ENCODE measurements at places on chromosomes 12 and 14.
A peak's percentile ranks its signal among the peaks of the same experiment; 100 is the strongest.

DNA sequence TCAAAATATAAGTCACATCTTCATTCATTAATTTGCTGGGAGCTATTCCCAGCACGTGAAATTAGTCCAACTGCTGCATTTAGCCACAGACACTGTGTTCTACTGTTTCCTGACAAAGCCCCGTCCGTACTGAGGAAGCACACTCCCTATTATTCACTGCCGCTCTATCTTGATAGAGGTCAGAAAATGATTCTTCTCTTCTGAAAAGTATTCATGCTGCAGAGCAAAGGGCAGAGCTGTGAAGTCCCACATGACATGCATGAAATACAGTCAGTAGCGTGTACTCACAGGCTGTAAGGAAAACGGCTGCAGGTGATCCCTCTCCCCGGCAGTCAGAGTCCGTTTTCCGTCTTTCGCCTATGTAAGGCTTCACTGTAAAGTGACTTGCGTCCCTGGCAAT is 302.5 kb upstream of the FKBP4 start:
- no peak for DNase-seq

- DNase-seq = no peak
These were observed 22.1 kb upstream of the LGMN start for GRCh38 chr14:92770484-92770883.

- DNase-seq = no peak
These were observed 1.7 kb downstream of the USP44 start for GRCh38 chr12:95549392-95550084.

DNA sequence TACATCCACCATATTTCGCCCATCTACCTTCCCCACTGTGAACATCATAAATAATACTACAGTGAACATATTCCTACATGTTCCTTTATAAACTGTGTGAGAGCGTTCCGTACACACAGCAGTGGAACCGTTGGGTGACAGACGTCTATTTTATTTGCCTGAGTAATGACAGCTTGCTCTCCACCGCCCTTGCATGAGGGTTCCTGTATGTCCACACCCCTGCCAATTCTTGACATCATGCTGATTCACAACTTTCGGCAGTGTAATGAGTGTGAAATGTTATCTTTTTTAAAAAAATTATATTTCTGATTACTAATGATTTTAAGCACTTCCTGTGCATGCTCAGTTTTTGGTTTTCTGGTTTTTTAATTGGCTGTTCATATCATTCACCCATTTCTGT is 4.3 kb upstream of the RAD52 start:
- DNase-seq = no peak

- no peak for DNase-seq
These were observed 927 bp downstream of the ABCB9 start for GRCh38 chr12:122965321-122965751.

DNA sequence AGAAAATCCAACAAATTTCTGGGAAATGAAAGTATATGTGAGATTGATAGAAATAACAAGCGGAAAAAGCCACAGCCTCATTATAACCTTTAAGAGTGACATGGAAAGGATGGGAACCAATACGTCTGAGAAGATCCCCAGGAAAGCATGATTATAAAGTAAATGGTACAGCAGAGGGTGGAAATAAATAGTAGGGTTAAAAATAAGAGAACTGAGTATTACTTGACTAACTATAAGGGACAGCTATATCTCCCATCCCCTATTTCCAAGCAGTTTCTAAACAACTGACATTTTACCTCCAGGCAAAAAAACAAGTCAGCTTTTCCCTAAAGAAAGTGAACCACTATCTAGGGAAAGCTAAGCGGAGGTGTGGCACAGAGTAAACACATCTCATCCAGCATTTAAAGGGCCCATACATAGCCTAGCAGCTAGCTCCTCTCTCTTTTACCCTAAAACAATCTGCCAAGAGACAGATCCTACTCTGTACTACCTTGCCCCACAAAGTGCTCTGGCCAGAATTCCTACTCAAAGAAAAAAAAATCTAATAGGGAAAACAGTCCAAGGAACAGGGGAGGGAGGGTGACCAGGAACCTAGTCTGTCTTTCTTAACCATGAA is 11.2 kb downstream of the OSBPL8 start:
- no peak for DNase-seq

GRCh38 chr14:95132760-95133159 is 24.6 kb downstream of the DICER1 start:
- DNase-seq = no peak

GRCh38 chr14:38255673-38256532 is at the start of gene CLEC14A:
Gene CLEC14A, minus strand, starts transcription at chr14:38256093. Its CDS starts 71 bp downstream, at chr14:38256022.
- DNase-seq = no peak

DNA sequence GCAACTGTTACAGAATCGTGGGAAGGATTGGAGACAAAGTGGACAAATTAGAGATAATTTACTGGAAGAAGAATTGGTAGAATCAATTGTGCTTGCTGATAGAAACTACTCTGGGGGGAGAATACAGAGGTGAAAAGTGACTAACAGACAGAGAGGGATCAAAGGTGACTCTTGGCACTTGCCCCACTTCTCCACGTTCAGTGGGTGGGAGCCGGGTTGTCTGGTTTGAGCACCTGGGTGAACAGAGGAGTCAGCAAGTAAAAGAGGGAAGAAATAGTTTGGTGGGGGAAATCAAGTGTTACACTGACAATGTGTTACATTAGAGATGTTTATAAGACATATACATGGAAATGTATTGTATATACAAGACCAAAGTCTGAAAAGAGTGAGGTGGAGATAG is 69.1 kb downstream of the PPP2R5E start:
- no peak for DNase-seq

GRCh38 chr12:48350249-48351021 is at the start of gene ZNF641:
Gene ZNF641, minus strand, starts transcription at chr12:48350919. Its CDS starts 2,829 bp downstream, at chr12:48348090.
- peak; percentile 44 for DNase-seq

- no peak for DNase-seq
These were observed 9.4 kb downstream of the TRAFD1 start for GRCh38 chr12:112134731-112135130.

GRCh38 chr14:85295318-85295717 is 234.6 kb upstream of the FLRT2 start:
- DNase-seq = peak; percentile 27

- DNase-seq = peak; percentile 15
These were observed 96.6 kb upstream of the E2F7 start for GRCh38 chr12:77161944-77162343.

- DNase-seq = no peak
These were observed 15.7 kb upstream of the FIGNL2 start for GRCh38 chr12:51863933-51864832.

- DNase-seq = peak; percentile 48
These were observed 39.6 kb downstream of the CMKLR1 start for GRCh38 chr12:108299516-108299915.

- DNase-seq = no peak
These were observed 230.7 kb downstream of the BCL11B start for GRCh38 chr14:99041141-99041819.

- no peak for DNase-seq
These were observed 272.5 kb downstream of the SLC15A4 start for GRCh38 chr12:128551266-128551665.

- DNase-seq = no peak
These were observed 864.6 kb downstream of the TMEM121 start for GRCh38 chr14:106390947-106391346.

- no peak for DNase-seq
These were observed 47.6 kb downstream of the ADIPOR2 start for GRCh38 chr12:1738446-1738845.

GRCh38 chr12:81757731-81758365 is 1.3 kb downstream of the PPFIA2 start:
- DNase-seq = no peak

DNA sequence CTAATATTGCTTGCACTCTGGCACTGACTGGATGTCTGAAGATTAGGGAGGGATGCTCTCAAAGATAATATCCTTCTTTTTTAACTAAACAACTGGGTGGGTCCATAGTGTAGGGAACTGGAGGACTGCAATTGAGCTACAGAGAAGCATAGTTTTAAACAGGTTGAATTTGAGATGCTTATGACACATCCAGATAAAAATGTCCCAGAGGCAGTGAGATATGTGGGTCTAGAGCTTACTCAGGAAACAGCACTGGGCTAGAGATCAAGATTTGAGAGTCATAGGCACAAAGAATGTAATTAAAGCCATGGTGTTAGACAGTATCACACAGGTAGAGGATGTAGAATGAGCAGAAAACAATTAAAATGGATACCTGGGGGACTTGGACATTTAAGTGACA is 198.4 kb downstream of the NELL2 start:
- DNase-seq = no peak

DNA sequence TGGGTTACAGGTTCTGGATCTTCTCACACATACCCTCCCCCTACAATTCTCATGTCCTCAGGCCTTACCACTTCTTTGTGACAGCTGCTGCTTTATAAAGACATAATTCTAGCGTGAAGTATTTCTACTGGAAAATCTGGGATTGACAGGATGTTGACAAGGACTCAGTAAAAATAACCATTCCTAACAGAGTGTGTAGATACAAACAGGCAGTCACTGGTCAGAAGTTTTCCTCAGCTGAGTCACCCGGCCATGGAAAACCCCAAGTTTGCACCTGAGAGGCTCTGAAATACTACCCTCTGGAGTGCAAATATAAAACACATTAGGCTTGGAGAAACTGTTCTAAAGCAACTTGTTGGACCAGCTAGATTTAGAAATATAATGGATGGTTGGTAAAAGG is 54.4 kb downstream of the SPPL3 start:
- no peak for DNase-seq

- no peak for DNase-seq
These were observed 817 bp upstream of the IPO8 start for GRCh38 chr12:30696486-30696885.

DNA sequence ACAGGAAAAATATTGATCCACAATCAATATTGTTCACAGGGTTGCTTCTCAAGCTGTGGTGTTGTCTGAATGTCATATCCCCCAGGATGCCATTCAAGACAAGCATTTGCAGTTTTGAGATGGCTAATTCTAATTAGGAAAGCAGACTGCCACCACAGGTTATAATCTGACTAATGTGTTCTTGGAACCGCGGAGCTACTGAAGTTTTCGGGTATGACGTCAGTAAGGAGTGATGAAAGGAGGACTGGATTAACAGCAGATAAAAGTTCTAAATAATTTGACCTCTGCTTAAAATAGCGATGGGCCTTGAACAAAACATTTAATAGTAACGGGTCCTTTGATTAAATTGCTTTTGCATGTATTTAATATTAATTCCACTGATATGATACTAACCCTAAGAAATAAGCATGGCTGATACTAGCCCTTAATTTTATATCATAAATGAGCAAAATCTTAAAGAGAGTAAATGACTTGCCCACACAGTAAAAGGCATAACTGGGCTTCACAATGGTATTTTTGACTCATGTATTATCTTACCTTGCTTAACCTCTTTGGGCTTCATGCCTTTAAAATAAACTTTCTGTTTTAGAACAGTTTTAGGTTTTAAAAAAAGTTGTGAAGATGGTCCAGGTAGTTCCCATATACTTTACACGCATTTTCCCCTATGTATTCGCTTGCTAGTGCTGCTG is 50.3 kb downstream of the TSHR start:
- DNase-seq = no peak

DNA sequence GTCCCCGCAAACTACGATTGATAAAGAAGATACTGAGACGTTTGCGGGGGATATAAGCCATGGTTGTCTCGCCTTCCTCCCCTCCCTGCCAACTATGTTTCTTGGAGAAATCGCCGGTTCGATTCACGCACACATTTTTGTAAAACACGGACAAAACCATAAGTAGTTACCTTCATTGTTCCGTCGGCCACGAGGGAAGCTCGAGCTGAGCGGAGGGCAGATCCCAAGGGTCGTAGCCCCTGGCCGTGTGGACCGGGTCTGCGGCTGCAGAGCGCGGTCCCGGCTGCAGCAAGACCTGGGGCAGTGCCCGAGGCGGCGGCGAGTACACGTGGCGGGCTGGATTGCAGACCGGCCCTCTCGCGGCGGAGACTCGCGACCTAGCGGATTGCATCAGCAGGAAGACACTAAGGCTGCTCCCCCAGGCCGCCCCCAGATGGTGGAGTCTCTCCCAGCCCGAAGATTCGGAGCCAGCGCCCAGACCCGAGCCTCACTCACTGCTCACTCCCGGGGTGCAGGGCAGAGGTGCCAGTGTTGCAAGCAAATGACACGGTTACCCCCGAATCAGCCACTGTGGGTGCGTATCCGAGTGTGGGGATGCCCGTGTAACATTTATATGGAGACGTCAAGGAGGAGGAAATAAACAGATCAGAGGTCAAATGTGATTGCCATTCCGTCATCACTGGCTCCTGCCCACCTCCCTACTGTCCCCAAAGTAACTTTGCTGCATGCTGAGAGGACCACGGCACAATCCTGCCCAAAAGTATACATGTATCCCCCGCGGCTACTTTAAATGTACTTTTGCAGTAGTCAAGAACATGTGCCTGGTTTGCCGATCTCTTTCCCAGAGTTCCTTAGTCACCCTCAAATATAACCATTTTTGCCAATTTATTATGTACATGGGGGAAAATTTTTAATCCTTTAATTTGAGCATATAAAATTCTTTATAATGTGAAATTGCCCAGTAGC is at the start of gene BCAT1:
BCAT1 (minus strand) TSS at position 345 of the 966 bp plus-strand sequence; CDS start at position 176, 169 bp downstream.
- DNase-seq = no peak

DNA sequence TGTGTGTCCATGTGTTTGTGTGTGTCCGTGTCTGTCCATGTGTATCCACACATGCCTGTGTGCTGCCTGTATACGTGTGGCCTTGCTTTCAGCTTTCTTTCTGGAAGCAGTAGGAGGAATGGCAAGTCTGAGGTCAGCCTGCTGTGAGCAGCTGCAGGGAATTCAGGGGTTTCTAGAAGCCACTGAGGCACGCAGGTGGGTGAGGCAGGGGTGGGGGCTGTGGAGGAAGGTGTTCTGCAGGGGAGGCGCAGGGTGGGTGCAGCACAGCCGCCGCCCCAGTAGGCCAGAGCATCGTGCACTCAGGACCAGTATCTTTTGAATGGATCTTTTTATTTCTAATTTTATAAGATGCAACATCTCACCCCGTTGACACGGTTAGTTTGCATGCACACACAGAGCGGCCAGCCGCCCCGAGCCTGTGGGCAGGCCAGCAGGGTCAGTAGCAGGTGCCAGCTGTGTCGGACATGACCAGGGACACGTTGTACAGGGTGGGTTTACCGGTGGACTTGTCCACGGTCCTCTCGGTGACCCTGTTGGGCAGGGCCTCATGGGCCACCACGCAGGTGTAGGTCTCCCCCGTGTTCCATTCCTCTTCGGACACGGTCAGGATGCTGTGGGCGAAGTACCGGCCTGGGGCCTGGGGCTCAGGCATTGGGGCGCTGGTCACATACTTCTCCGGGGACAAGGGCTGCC is 327.7 kb downstream of the TMEM121 start:
- no peak for DNase-seq

Measured in D721Med (cell line).